ENCODE measurements at places on chromosomes 2 and 18.

DNA sequence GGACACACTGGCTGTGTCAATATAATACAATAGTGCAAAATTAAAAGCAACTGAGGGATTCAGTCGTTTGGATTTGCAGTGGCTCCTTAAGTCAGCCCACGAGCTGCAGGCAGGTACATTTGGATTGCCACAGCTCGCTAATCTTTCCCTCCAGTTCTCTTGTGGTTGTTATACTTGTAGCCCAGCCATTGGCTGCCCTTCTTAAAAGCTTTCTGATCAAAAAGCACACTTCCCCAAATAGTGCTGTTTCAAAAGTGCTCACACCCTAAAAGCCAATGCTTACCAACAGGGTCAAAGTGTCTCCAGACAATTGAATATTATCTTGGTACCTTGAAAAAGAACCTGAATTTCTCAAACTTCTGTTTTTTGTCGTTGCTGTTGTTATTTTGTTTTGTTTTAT lies 404.7 kb upstream of the FAM98A start:
- DNase-seq = no peak

- no peak for DNase-seq
These were observed 88.3 kb upstream of the MBOAT2 start for GRCh38 chr2:9091811-9092210.

- no peak for DNase-seq
These were observed 317.8 kb downstream of the GULP1 start for GRCh38 chr2:188609321-188610049.

- no peak for DNase-seq
These were observed 294.5 kb downstream of the ZNF407 start for GRCh38 chr18:74892066-74892627.

DNA sequence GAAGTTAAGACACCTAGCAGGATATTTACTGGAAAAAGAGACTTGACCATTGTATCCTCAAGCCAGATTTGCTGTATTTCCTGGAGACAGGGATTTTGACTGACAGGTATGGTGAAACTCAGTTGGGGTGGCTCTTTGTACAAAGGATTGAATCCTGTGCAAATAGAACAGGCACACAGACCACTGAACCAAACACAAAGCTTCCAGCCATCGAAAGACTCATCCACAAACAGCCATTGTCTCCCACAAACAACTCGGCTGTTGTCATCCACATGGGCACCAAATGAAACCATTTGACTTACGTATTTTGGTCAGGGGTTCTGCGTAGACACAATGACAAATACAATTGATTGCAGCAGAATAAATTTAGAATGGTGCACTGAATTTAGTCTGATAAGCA lies 15.9 kb downstream of the RNF152 start:
- DNase-seq = no peak

- no peak for DNase-seq
These were observed 13.4 kb downstream of the STAM2 start for GRCh38 chr2:152162141-152162540.

DNA sequence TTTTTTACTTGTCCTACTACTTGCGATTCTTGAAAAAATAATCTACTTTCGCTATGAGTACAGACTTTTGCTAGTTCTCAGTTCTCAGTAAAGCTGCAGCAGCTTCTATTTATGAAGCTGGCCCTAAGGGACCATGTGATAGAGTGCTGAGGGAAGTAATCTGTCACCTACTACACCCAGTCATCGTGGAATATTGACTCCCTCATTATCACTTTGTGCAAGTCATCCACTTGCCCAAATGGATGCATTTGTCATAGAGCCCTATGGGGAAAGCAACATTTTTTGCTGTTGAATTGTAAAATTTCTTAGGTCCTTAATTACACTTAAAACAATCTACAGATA lies 1919.8 kb downstream of the SUCLG1 start:
- no peak for DNase-seq

DNA sequence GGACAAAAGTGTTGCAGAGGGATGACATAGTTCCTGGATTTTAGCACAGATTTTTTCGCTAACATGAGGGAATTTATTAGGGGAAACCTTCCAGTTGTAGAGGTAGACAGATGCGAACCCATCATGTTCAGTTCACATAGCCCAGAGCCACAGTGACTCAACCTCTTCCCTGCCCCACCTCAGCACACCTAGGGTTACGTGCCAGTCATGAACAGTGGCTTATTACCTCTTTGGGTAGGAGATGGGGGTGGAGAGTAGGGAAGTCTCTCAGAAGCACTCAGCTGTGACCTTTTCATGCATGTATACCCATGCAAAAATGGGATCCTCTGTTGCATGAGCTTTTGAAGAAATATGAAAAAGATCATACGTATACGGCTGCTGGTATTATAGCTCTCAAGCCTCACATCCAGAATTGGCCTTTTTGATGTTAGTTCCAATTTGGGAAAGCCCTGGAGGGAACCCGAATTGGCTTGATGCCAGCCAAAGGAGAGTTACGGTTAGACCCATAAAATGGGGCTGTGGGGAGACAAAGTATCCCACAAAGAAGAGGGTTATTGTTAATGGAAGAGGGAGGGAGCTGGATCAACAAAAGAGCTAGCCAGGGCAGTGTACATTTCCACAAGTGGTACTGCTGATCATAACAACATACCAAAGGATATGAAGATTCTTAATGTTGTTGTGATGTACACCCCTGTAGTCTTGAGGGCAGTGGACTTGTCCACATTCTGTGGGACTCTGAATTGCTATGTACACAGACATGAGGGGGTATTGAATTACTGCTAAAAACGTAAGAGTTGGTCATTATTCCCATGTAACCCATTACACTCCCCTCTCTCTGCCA lies 4.9 kb downstream of the TANC1 start:
- DNase-seq = no peak

GRCh38 chr2:167508709-167509108 lies 620.4 kb downstream of the XIRP2 start:
- DNase-seq = no peak

GRCh38 chr18:54774423-54774822 lies 53.9 kb upstream of the RAB27B start:
- DNase-seq = no peak

- DNase-seq = no peak
These were observed 60.5 kb downstream of the MAP4K4 start for GRCh38 chr2:101758001-101758400.

- no peak for DNase-seq
These were observed 5.3 kb downstream of the GLI2 start for GRCh38 chr2:120740765-120741524.

DNA sequence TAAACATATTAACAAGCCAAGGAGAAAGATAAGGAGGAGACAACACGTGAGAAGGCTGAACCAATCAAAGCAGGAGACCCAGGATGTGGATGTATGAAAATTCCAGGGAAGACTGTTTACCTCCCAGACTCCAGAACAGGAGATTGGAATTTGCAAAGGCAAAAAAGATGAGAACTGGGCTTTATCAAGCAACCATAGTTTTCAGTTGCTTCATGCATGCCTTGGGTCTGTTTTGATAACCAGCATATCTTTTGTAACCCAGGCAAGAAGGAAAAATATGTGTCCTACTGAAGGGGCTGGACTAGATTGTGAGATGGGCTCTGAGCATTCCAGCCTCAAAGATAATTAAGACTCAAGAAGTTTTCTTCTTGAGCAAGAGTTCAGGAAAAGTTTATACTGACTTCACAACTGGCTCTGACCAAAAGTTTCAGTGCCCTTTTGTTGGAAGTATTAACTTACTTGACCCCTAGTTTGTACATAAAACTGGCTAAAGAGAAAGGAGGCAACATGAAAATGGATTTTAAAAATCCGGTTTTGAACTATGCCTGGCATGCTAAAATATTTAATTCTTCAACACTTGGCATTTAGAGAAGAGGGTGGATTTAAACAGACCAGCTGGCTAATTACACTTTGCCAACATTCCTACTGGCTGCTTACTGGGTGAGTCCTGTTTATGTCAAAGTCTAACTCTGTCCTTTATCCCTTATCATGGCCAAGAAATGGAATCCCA lies 79.3 kb upstream of the CD28 start:
- no peak for DNase-seq

DNA sequence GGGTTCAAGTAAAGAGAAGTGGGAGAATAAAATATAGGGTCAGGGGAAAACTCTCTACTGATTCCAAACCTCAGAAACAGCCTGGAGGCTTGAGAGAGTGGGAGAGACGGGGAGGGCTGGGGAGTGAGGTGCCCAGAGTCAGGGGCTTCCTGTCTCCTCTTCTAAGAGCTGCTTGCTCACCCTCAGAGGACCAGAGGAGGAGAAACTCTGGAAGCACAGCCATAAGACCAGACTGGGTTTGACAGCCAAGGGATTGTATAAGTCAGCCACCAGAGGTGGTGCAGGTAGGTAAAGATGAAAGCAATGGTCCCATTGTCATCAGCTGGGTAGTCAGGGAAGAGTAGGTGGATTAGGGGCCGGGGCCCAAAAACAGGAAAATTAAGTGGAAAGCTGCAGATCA lies 259.4 kb downstream of the TNS1 start:
- no peak for DNase-seq

GRCh38 chr2:156430980-156431358 lies 5.2 kb upstream of the GPD2 start:
- no peak for DNase-seq

- DNase-seq = no peak
These were observed 37.1 kb upstream of the ZCCHC2 start for GRCh38 chr18:62485684-62486083.

DNA sequence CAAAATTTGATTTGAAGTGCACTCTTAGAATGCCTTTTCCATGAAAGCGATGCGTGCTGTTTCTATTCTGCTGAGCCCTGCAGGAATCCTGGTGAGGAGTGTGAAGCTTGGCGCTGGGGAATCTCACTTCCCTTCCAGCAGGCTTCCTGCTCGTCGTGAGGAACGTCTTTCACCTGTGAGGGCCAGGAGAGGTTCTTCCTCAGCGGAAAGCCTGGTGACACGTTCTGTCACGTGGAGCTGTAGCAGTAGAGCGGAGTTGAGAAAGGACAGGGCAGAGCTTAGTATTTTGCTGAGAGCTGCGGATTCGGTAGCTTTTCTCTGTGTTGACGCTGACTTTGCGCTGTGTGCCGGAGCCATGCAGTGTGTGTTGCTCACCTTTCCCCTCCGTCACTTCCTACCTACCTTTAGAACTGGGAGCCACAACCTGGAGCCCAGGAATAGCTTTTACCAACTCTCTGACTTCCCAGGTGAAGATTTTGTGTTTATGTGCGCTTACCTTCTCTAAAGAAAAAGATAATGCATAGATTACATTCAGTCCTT lies 294.8 kb downstream of the PTGR3 start:
- no peak for DNase-seq

- DNase-seq = no peak
These were observed 74.9 kb upstream of the ARL4C start for GRCh38 chr2:234571620-234572407.

DNA sequence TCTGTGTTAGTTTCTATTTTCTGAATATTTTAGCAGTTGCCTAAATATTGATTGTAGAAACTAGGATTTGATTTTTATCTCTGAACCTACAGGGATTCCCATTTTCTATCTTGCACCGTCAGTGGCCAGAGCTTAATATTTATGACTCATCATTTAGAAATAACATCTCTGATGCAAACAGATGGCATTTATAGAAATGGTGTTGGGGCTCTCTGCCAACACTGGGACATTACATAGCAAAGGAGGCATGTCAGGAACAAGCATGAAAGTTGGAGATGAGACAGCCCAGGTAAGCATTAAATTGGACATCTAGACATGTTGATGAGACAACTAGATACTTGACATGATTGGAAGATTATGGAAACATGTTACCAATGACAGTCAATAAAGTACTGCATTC lies 165.3 kb upstream of the SYT4 start:
- DNase-seq = no peak

DNA sequence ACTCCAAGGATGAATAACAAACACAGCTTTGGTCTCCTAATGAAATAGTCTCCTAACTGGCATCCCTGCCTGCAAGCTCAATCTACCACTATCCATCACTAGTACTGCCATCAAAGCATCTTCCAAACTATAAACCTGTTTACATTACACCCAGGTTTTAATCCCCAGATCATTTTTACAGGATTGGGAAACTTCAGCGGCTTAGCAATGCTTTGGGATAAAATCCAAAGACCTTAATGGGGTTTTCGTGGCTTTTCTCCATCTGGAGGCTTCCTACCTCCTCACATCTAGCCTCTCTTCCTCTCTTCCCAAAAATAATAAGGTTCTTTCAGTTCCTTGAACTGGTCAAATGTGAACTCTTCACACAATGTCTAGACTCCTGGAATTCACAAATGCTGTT lies 92.2 kb upstream of the SETBP1 start:
- DNase-seq = no peak

DNA sequence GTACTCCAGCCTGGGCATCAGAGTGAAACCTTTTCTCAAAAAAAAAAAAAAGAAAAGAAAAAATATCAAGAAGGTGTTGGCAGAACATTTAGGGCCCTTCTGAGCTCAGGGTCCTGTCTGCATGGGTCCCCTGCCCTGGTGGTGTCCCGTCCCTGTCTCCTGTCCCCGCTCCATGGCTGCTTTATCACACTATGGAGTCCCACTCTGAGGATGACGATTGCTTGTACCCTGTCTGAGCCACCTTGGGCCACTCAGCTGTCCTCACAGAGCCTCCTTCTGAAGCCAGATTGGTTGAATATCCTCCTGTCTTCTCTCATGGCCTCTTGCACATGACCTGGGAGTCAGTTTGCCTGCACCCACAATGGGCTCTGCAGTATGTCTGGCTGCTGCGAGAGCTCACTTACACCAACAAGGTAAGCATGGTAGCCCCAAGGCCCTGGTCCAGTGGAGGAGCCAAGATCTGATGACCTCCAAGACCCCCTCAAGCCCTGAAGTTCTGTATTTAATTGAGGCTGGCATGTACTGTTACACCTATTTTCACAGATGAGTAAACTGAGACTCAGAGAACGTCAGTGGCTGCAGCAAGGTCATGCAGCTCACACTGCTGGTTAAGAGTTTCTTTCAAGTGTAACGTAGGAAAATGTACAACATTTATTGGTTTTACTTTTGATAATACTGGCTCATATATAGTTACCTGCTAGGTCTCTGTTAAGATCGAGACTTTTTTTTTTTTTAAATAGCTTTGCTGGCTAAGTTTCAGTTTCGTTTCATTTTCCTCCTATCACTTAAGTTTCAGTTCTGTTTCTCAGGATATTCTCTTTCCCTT lies 16.9 kb upstream of the ZCCHC2 start:
- no peak for DNase-seq

DNA sequence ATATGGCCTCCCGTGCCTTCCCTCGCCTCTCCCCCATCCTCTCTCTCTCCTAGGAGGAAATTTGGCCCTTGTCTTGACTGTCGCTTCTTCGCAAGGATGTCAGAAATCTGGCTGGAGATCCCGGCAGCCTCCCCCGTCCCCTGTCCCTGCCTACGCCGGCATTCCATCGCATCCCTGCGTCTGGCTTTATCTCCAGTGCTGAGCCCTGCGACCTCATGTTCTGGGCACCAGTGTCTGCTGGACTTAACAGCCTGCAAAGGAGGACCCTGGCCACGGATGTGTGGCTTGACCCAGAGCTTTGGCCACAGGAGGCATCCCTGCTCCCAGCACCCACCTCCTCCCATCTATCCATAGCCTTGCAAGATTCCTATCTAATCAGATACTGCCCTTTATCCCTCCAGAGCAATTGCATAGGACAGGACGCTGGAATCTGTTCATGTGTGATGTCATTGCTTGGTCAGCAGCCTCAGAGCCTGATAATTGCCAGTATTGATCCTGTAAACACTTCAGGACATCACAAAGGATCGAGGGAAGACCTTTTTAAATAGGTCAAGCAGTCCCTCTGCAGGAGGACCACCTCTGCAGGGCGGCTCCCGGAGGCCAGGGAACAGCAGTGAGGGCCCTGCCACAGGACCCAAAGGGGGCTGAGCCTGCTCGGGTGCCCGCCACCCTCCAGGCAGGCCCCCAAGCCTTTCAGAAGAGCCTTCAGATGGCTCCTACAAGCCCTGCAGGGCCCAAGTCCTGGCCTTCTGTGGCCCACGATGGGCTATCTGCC lies 168.2 kb downstream of the TWIST2 start:
- no peak for DNase-seq

All from stimulated activated CD8-positive, alpha-beta memory T cell treated with anti-CD3 and anti-CD28 coated beads, Interleukin-15, amount 100 ng/mL, for 1 hour (primary cell).